ENCODE measurements at places on chromosomes 11 and 22. TPM values are rescaled to one million over a fixed set of nuclear protein-coding genes. Genes with fewer than 3 reads are reported as not detected.

DNA sequence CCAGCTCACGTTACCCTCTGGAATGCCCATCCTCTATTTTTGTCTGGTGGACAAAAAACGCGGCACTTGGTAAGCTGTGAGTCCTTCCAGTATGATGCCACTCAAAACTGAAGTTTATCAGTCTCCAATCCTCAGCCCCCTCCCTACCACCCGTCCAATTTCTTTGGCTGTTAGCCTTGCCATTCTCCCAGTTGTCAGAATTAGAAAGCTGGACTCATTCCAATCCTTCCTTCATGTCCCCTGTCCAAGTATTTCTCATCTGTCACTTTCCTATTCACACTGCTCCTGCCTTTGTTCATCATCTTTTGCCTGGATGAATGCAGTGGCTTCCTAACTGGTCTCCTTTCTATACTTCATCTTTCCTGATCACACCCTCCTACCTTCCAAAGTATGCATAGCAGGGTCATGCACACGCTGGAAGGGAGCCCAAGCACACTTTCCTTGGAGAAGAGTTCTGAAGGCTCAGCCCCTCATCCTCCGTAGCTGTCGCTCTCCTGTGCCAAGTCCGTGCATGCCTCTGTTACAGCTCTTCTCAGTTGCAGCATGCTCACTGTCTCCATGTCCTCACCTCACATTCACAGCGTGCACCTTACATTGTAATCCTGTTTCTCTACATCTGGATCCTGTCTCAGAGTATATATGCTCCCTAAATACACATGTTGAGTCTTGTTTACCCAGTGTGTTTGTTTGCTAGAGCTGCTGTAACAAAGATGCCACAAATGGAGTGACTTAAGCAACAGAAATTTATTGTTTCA, 19.4 kb downstream of the APLP2 start:
- no peak overlapping the region for H3K4me3 ChIP-seq
- H3K36me3 ChIP-seq: 0 out of 2 replicates have a peak, but pooled peaks cover 5% of the 10 kb centered on the region
- H3K4me1 ChIP-seq: 0 out of 2 replicates have a peak, but pooled peaks cover 4% of the 10 kb centered on the region
- DNase-seq: no peak

DNA sequence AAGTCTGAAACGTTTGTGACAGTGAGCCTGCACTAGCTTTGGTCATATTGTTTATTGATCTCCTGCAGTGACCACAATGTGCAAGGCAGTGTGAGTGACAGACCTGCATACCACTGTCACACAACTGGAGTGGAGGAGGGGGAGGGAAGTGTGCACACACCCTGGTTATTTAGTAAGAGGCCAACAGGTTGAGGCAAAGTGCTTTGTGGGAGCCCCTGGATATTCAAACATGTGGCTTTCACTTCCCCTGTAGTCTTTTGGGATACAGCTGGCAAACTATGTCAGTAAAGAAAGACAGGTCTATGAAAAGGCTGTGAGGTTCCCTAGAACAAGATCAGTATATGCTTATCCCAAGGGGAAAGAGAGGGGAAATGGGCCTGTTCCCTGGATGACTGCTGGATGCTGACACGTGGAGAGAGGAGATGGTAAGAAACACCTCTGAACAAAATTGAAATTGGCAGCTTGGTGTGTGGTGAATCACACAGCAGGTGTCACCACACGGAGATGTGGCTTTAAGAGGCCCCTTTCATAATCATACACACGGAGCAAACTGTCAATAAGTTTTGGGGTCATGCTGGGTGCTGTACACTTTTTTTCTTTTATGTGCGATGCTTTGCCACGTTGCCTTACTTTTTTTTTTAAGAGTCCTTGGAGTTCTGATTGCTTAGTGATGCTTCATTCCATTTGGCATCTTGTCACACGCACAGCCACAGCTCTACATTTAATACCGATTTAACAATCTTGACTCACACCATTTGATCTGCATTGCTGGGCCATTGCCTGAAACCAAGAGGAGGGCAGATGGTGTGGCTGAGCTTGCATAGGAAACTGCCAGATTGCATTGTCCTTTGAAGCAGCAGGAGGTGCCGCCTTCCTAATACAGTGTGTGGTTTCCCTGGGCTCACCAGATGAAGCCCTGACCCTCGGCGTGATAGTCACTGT, 11.3 kb downstream of the OSBP2 start:
- H3K27me3 ChIP-seq: no peaks in the 10 kb centered on the region
- H3K4me1 ChIP-seq: peaks cover 13% of the 10 kb centered on the region
- H3K27ac ChIP-seq: no peak overlapping the region
- DNase-seq: no peak
- H3K4me3 ChIP-seq: no peak overlapping the region

DNA sequence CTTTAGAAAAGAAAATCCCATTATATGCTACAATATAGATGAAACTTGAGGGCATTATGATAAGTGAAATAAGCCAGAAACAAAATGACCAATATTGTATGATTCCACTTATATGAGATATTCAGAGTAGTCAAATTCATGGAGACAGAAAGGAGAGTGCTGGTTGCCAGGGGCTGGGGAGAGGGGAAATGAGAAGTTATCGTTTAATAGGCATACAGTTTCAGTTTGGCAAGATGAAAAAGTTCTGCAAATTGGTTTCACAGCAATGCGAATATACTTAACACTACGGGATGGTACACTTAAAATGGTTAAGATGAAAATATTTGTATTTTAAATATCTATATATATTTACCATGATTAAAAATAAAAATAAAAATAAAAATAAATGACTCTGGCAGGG, 31.1 kb upstream of the RDX start:
- DNase-seq: no peak
- peak overlapping the region; percentile 33 for H3K4me3 ChIP-seq
- no peaks in the 10 kb centered on the region for H3K27me3 ChIP-seq
- H3K36me3 ChIP-seq: 0 out of 2 replicates have a peak, but pooled peaks cover 10% of the 10 kb centered on the region
- peaks cover 43% of the 10 kb centered on the region for H3K4me1 ChIP-seq
- peak overlapping the region; percentile 86 for H3K27ac ChIP-seq

OR5P2 gene
- 1.3 TPM for total RNA-seq

DNA sequence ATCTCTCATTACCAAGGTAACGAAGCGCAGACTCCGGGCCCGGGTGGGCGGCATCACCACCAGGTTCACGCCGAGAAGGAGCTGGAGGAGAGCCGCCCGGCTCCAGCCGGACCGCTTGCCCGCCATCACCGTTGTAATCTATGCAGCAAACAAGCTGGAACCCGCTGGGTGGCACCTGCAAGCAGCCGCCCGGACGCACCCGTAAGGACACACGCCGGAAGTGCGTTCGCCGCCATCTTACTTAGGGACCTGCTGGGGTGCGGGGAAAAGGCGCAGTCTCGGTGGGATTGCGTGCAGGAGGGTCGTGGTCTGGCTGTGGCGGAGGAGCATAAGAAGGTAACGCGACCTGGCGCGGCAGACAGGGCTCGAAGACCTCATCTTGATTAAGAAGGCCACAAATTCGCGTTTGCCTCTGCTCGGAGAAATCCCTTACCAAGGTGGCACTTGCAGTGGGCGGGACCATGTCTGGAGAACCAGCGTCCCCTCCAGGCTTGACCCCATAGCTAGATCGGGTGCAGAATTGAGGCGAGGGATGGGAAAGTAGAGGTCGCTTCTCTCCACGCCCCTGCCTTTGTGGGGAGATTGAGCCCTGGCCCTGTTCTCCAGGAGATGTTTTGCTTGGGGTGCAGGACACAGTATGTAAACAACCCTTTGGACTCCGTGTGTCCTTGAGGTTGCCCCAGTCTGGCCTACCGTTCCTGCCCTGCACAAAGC, at the start of gene ACP2:
ACP2 (minus strand) TSS at position 151 of the 714 bp plus-strand sequence; CDS start at position 126, 25 bp downstream.
- H3K27me3 ChIP-seq: no peaks in the 10 kb centered on the region
- H3K27ac ChIP-seq: peak within 1 kb of the TSS; percentile 33
- DNase-seq: peak; percentile 88

DNA sequence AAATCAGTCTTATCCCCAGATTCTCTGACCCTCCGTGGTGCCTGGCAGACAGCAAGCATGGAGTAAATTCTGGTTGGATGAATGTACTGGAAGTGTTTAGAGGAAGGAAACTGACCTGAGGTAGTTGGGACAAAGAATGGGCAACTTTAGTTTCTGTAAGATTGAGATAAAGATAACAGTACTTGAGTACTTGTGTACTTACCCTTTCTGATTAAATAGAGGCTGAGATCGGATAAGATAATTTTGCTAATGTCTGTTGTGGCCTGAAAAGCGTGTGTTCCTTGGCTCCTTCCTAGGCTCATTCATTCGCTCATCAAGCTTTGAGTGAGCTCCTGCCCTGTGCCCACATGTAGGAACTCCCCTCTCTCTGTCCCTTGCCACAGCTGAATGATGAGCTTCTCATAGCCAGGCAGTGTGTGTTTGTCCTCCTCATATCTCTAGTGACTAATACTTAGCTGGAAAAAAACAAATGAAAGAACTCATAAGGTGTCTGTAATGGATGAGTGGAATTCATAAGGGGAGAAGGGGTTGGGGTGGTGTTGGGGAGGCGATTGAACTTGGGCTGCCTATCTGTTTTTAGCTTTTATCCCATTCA, 118.1 kb downstream of the DBX1 start:
- H3K36me3 ChIP-seq: no peaks in the 10 kb centered on the region
- no peak overlapping the region for H3K4me3 ChIP-seq
- no peak overlapping the region for H3K27ac ChIP-seq
- H3K4me1 ChIP-seq: 0 out of 2 replicates have a peak, but pooled peaks cover 7% of the 10 kb centered on the region
- no peaks in the 10 kb centered on the region for H3K27me3 ChIP-seq
- DNase-seq: no peak

DNA sequence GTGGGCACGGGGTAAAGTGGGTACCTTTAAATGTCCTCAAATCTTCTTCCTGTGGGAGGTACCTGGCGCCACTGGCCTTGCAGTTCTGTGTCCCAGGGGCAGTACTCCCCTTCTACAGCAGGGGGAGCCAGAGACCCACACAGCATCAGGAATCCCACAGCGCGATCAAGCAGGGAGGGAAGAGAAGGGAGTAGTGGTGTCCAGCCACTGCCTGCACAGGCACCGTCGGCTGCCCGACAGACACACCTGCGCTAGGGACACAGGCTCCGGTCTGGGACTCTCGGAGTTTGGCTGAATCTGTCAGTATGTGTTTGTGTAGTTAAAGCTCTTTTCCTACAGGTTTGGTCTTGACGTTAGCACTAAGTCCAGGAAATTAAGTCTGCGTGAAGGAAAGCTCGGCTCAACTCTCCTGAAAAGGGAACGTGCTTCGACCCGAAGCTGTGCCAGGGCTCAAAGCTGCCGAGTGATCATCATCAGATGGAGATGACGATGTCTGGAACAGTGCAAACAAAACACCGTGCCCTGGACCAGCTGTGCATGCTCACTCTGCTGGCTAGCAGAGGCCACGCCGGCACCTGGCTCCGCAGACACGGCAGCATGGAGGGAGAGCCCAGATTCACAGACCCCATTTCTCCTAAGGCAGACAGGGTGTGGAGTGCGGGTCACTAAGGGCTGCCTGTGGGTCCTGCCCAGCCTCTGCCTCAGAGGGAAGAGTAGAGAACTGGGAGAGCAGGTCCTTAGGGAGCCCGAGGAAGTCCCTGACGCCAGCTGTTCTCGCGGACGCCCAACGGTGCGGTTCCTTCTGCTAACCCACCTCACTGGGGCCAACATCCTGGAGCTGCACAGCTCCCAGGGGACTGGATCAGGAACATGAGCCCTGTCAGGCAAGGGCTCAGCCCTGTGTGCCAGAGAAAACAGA, 56.0 kb upstream of the BID start:
- H3K27me3 ChIP-seq: no peaks in the 10 kb centered on the region
- no peaks in the 10 kb centered on the region for H3K4me1 ChIP-seq
- no peak overlapping the region for H3K27ac ChIP-seq
- DNase-seq: peak; percentile 50
- no peak overlapping the region for H3K4me3 ChIP-seq
- H3K36me3 ChIP-seq: no peaks in the 10 kb centered on the region

GRCh38 chr22:45482169-45482568, 20.5 kb upstream of the FBLN1 start:
- no peaks in the 10 kb centered on the region for H3K27me3 ChIP-seq
- H3K4me3 ChIP-seq: no peak overlapping the region
- no peak for DNase-seq
- H3K4me1 ChIP-seq: peaks cover 67% of the 10 kb centered on the region

TTC36 gene
- total RNA-seq: 0.41 TPM

DNA sequence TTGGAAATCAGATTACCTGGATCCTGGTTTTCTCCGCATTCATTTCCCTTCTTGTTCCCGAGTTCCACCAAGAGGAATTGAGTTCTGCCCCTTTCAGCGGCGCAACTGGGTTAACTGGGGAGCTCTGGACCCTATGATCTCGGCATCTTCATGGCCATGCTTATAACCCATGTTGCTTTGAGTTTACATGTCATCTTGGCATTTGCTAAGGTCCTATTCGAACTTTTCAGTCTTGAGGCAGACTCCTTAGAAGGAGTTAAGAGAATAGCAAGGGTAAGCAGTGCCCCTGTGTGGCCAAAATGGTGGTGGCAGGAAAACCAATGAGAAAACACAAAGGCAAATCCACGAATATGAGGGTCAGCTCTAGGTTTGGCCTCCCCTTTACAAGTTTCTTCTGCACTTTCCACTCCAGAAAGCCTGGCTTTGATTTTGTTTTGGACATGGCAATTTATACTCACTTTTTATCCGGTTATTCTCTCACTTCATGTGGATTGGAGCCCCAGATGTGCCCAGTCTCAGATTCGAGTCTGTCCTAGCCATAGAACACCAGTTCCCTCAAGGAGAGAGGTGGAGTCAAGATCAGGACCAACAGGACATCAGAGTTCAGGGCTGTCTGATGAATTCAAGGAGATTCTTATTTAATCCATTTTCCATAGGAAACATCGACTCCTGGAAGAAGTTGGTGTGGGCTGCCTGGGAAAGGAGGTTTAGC, 55.3 kb upstream of the FBXO3 start:
- DNase-seq: peak; percentile 62
- H3K4me1 ChIP-seq: peaks cover 18% of the 10 kb centered on the region
- H3K27ac ChIP-seq: no peak overlapping the region
- H3K27me3 ChIP-seq: no peaks in the 10 kb centered on the region
- peak overlapping the region; percentile 54 for H3K4me3 ChIP-seq

HEPHL1 gene
- not detected for total RNA-seq

OR10A2 gene
- total RNA-seq: not detected

DNA sequence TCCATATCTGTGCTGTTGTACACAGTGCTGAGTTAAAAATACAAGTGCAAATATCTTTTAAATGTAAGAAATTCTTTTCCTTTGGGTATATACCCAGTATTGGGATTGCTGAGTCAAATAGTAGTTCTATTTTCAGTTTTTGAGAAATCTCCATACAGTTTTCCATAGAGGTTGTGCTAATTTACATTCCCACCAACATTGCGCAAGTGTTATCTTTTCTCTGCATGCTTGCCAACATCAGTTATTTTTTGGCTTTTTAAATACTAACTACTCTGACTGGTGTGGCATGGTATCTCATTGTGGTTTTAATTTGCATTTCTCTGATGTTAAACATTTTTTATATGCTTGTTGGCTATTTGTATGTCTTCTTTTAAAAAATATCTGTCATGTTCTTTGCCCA, 6.5 kb downstream of the OR52E8 start:
- DNase-seq: no peak
- H3K27ac ChIP-seq: no peak overlapping the region
- H3K36me3 ChIP-seq: no peaks in the 10 kb centered on the region
- no peaks in the 10 kb centered on the region for H3K27me3 ChIP-seq
